ENCODE measurements at places on chromosomes 2 and 18.

GRCh38 chr18:24173997-24174396 is 35.1 kb downstream of the CABYR start:
- DNase-seq = no peak

DNA sequence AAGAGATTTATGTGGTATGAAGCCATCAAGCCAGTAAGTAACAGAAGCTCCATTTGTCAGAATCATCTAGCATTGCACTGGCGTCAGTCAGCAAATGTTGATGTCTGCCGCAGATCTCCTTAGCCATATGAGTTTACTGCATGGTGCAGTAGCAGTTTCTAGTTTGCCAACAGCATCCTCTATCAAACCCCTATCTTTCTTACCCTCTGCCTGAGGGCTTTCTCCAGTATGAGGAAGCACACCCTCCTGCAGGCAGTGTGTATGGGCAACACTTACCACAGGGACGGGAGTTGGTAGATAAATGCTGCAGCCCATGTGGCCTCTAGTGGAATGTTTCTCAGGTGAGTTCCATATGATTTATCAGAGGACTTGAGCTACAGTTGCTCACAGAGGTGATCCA is 63.7 kb downstream of the EFEMP1 start:
- DNase-seq = no peak

- DNase-seq = no peak
Measured at GRCh38 chr18:38330573-38330972, 765.0 kb upstream of the CELF4 start.

- DNase-seq = no peak
Measured at GRCh38 chr2:124822516-124822915, 797.4 kb downstream of the CNTNAP5 start.

DNA sequence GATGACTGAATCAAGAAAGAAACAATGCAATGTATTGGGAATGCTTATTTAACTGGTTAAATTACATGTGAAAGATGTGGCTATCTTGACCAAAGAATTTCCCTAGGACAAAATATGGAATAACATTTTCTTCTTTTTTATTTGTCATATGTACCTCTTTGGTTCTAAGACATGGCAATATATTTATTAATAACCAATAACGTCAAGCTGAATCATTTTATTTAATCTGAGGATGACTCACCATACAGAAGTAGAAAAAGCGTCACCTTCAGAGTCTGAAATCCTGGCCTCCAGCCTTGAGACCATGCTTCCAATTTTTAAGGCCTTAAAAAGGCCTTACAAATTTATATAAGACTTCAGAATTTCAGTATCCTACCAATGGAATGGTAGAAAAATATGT is 1464.9 kb downstream of the SUCLG1 start:
- DNase-seq = no peak

DNA sequence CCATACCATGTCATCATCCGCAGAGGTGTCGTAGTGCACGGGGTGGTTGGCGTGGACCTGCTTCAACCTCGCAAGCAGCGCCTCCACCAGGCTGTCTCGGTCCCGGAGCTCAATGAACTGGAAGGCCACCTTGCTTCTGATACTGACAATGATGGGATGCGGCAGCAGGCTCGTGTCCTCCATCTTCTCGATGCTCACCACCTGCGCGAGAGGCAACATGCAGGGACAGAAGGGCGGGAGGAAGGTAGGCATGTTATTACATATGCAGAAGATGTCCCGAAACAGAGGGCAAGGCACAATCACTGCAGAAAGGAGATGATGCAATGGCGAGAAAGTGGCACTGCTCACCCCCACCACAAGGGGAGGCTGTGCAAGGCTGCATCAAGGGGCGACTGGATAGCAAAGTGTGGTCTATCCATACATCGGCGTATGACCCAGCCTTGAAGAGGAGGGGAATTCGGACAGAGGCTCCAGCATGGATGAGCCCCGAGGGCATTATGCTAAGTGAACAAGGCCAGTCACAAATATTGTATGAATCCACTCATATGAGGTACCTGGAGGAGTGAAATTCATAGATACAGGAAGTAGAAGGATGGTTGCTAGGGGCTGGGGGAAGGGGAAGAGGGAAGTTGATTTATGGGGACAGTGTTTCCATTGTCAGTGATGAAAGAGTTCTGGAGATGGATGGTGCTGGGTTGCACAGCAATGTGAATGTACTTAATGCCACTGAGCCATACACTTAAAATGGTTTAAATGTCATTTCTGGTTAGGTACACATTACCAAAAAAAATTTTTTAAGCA is 36.6 kb downstream of the RPL31 start:
- no peak for DNase-seq

DNA sequence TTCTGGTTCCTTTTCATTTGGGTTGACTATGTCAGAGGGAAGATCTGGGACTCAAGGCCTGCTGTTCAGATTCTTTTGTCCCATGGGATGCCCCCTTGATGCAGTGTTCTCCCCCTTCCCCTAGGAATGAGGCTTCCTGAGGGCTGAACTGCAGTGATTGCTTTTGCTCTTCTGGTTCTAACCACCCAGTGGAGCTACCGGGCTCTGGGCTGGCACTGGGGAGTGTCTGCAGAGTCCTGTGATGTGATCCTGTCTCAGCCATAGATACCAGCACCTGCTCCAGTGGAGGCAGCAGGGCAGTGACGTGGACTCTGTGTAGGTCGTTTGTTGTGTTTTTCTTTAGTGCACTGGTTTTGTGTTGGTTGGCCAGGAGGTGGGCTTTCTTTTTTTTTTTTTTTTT is 32.1 kb upstream of the RHOB start:
- no peak for DNase-seq

DNA sequence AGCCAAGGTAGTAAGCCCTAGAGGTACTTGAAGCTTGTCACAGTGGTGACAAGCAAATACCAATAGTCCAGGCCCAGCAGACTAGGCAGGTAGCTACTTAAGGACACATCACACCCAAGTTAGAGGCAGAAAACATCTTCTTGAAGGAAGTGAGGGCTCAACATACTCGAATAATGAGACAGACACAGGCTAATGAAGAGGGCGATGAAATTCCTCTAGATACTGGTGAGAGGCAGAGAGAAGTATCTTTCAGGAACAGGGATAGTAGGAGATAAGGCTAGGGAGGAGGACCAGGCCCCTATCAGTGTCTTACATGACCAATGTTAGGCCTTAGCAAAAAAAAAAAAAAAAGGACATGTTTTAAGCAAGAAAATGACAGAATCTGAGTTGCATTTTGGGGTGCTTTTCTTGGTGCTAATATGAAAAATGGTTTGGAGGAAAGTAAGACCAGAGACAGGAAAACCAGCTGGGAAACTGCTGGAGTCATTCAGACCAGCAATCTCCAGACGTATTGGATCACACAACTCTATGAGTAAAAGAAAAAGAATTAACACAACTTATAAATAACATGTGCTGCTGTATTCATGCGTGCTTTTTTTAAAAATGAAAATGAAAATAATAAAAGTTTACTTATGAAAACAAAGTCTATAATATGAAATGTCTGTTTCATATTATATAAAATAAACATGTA is 37.7 kb downstream of the COBLL1 start:
- DNase-seq = no peak

DNA sequence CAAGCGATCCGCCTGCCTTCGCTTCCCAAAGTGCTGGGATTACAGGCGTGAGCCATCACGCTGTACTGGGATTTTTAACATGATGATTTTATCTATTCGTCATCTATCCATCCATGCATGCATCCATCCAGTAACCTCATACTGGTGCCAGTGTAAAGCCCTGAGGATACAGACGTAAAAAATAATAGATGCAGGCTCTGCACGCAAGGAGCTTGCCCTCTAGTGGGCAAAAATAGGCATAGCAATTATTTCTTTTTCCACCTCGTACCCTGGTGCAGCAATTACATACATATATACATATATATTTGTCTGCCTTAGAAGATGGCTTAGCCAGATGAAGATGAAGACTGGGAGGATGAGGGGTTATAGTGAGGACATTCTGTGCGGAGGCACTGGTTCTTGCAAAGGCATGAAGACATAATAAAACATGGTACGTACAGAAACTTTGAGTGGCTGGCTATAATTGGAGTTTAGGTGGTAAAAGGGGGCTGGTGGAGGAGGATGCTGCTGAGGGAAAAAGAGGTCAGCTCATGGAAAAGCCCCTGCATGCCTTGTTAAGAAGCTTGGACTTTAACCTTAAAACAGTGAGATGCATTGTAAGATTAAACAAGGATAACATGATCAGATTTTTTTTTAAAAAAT is 19.6 kb upstream of the RPIA start:
- no peak for DNase-seq

DNA sequence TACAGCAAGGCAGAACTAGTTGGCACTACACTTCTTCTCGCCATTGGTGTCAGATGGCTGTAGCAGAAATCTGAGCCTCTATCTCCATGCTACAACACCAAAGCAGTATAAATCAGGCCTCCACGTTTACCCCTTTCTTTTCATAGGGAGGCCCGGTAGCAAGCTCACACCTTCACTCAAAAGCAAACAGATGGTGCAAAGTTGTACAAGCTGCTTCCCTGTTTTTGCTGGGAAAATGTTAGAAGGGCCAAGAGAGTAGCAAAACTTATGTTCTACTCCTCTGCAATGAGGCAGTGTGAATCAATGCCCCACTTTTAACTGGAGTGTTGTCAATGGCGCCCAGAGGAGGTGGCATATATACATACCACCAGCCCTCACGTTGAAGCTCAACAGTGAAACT is 369.6 kb upstream of the NRXN1 start:
- DNase-seq = no peak

DNA sequence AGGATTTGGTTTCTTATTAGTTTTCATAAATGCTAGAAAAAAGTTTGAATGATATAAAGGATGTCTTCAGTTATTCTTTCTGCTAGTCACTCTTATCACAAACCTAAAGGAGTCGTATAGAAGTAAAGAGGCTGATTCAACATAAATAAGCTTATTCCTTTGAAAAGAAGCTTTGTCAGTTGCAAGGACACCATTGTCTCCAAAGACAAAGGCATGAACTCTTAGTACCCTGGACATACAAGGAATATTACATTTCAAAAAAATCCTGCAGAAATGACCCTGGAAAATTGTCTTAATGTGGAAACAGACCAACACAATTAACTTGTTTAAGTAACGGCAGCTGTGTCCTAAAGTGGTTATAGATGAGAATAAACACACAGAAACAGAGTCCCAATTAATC is 528.0 kb downstream of the CPS1 start:
- no peak for DNase-seq

- DNase-seq = no peak
Measured at GRCh38 chr2:163884416-163884815, 148.6 kb upstream of the FIGN start.

- no peak for DNase-seq
Measured at GRCh38 chr2:234355808-234356365, 141.0 kb downstream of the ARL4C start.

DNA sequence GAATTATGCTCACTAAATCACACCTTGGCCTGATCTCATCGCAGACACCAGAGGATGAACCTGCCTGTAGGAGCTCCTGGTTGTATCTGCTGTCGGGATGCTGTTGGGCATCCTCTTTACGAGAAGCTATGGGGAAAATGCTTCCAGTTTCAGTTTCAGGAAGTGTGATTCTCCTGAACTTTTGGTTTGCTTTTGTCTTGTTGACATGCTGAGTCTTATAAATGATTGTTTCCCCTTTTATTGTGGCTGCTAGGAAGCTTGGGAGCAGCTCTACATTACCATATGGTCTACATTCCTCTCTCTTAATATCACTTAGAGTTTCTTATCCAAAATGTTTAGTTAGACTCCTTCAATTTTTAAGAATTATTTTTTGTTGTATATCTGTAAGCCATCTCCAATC is 227.5 kb downstream of the MTX2 start:
- DNase-seq = no peak

DNA sequence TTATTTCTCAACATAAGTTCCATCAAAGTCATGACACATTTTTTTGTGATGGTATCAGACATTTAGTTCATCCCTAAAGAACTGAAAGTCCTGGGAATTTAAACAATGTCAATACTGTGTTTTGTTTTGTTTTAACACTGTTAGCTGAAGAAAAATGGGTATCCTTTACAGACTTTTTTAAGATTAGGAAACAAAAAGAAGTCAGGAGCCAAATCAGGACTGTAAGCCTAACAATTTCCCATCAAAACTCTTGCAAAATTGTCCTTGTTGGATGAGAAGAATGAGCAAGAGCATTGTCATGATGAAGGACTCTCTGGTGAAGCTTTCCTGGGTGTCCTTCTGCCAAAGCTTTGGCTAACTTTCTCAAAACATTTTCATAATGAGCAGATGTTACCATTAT is 69.4 kb downstream of the SRD5A2 start:
- DNase-seq = no peak

- no peak for DNase-seq
Measured at GRCh38 chr2:195632856-195633572, 24.0 kb upstream of the SLC39A10 start.

DNA sequence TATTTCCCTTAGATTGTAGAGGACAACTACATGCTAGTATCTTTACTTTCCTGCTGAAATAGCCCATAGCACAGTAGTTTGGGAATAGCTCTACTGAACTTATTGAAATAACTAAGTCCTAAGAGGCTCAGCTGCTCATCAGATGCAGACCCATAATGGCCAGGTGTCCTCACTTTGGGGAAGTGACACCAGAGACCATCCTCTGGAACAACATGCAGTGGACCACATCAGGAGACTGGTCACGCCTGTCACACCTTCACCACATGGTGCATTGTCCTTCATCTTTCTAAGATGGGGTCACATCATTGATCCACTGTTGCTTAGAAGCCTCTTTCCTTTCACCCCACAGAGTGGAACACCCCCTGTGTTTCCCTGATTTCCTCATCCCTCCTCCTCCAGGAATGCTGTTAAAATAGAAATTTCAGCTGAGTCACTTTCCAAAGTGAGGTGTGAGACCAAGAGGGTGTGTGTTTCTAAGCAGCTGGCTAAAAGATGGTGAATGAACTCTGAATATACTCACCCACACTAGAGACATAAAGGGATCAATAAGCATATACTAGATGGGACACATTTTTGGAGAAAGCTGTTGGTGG is 215.2 kb upstream of the LRRTM1 start:
- no peak for DNase-seq

DNA sequence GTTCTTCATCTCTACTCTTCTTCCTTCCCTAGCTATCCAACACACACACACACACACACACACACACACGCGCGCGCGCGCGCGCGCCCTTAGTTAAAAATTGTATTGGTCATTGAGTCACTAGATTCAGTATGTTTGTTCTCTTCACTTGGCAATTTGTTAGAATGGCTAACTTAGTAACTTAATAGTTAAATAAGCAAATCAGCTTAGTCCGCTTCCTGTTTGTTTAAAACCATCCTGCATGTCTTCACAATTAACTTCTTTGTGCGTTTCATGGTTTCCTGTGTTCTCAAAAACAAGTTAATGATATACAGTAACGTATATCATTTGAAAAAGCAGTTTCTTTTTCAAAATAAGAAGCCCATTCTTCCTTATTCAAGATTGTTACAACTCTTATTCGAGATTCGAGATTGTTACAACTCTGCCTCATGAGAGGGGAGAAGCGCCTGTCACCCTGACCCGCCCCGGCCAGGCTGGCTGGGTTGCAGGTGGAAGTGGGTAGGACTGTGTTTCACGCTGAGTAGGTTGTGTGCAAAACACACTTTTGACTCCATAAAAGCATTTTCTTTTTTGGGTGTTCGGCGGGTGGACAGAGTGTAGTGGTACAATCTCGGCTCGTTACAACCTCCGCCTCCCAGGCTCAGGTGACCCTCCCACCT is 9.5 kb upstream of the CNNM3 start:
- DNase-seq = no peak
